NCI-H1417 treated with DMSO at 0.1 percent for 48 hours (cell line): ENCODE measurements at places on chromosomes 12 and 14.
A peak's percentile ranks its signal among the peaks of the same experiment; 100 is the strongest.

DNA sequence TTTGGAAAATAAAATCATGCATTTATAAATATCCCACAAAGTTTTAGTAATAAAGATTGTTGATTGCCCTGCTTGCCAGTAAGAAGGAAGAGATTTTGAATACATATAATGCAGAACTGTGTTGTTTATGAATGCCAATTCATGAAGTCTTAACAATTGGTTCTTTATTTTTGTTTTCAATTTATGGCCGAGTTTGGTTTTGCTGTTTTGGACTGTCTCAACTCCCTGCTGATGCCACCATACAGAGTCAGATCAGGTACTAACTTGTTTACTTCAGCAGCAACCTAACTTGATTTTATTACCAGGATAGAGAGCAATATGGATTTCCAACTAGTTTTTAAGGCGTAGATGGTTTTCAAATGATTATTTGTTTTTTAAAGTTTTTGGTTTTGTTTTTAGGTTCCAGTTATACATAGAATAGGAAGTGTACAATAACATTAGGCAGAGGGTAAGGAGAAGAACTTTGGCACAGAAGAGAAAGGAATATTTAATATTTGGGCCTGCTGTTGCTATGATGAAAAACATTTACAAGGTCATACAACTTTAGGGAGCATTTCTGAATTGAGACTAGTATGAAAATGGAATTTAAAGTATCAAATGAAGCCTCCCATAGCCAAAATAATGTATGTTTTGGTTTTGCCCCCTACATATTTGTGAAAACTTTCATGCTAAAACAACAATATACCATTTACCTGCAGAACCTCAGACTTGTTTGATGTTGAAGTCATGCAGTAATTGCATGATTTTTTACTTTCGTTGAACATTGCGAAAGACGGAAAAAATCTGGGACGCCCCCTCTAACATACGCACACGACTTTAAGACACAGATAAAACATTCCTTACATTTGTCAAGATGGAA is 904 bp upstream of the FAM177A1 start:
- DNase-seq: no peak

DNA sequence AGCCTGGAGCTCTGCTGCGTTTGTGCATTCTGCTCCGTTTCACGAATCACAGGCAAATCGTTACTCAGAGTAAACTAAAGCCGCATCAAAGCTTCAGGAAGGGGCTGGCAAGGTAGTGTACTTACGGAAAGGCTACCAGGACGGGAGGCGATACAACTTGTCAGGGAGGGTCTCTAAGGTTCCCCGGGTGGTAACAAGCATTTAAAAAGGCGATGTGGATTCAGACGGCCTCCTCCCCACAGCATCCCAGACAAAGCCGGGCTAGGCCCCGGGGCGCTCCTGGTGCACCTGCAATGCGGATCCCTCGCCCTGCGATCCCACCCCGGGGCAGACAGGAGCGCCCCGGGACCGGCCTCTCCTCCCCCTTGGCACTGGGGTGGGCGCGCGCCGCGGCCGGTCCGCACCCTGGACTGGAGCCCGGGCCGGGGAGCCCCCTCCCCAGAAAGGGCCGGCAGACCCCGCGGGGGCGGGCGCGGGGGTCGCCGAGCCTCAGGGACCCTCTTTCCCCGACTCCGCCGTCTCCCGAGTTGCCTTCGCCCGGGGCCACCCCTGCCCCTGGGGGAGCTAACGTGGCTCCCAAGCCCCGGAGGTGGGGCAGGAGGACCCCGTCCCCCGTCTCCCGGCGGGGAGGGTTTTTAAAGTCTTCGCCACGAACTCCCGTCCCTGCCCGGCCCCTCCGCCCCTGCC is 718 bp downstream of the CCDC92 start:
- DNase-seq: peak; percentile 29

GRCh38 chr12:124694250-124694649 is 126.8 kb upstream of the NCOR2 start:
- DNase-seq: no peak

- DNase-seq: no peak
Measured at GRCh38 chr12:38523920-38524319, 207.3 kb downstream of the ALG10B start.

GRCh38 chr12:113875691-113876090 is 90.4 kb downstream of the RBM19 start:
- DNase-seq: no peak

- DNase-seq: no peak
Measured at GRCh38 chr12:132406493-132407450, 77.4 kb upstream of the GALNT9 start.
